ENCODE measurements at places on chromosomes 4 and X. TPM values are rescaled to one million over a fixed set of nuclear protein-coding genes. Genes with fewer than 3 reads are reported as not detected.

Gene CCSER1
- 12.3 TPM for total RNA-seq

Gene RAB39B
- total RNA-seq: 0.27 TPM

Gene MID1IP1
- 30.8 TPM for total RNA-seq

Gene TCEAL1
- total RNA-seq: 20.9 TPM

Gene PRDX4
- 77.4 TPM for total RNA-seq

Gene RHOXF2
- not detected for total RNA-seq

Gene CENPVL1
- not detected for total RNA-seq

Gene RBM46
- 0.06 TPM for total RNA-seq

GRCh38 chr4:73415807-73416238 is 11.7 kb downstream of the ALB start:
- DNase-seq: no peak

DNA sequence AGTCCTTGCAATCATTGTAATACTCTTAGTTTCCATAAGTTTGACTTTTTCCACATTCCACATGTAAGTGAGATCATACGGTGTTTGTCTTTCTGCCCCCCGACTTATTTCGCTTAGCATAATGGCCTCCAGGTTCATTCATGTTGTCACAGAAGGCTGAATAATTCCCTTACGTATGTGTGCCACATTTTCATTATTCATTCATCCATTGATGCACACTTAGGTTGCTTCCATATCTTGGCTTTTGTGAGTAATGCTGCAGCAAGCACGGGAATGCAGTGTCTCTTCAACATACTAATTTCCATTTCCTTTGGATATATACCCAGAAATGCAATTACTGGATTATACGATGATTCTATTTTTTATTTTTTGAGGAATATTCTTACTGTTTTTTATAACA is 22.0 kb upstream of the VEGFC start:
- DNase-seq: no peak

DNA sequence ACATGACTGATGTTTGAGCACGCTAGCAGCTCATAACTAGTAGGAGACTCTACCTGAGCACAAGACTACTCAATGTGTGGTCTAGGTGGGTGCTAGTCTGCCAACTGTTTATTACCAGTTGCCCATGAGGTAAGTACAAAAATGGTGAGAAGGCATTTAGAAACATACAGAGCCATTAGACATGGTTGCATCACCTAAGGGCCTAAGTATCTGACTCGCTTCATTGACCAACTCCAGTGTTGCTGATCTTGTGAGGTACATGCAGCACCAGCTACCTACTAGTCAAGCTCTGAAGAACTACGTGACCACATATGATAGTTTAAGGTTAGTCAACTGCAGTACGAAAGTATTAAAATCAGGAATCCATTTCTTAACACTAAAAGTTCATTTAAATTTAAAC is 39.9 kb downstream of the APBB2 start:
- DNase-seq: no peak

DNA sequence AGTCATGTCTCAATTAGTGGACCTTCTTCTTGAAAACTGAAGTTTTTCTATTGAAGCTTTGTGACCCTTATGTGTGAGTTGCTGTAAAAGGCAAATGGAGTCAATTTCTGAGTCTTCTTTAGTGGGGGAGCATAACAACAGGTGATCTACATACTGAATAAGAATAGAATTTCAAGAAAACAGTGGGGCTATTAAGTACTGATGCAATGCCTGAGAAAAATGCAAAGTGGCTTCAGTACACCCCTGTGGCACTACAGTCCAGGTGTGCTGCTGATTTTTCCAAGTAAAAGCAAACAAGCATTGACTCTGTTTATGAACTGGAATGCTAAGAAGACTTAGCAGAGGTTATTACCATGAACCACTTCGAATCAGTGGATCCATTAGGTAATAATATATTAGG is 328.0 kb upstream of the PABPC4L start:
- no peak for DNase-seq

GRCh38 chr4:13980317-13981310 is 353.1 kb upstream of the BOD1L1 start:
- no peak for DNase-seq

- DNase-seq: no peak
Measured at GRCh38 chr4:77600521-77601451, 4.8 kb upstream of the CXCL13 start.

DNA sequence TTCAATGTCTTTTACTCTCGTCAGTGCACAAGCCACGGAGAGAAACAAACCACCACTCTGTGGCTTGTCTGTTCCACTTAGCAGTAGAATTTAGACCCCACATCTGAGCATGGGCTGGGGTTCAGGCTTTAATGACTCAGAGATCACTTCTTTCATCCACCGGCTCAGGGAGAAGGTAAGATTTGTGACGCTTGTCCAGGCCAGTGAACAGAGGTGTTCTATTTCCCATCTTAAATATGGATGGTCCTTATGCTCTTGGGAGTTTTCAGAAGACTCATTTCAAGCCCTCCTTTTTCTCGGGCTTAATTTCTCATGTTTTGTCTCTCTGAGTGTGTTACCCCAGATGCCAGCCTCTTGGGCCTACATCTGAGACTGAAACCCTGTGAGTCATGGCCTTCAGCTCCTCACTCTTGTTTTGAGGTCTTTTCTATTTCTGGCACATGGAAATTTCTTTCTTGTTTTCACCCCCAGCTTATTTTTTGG is 127.4 kb upstream of the SFRP2 start:
- DNase-seq: no peak

GRCh38 chr4:89344571-89344970 is 37.0 kb upstream of the GPRIN3 start:
- no peak for DNase-seq

DNA sequence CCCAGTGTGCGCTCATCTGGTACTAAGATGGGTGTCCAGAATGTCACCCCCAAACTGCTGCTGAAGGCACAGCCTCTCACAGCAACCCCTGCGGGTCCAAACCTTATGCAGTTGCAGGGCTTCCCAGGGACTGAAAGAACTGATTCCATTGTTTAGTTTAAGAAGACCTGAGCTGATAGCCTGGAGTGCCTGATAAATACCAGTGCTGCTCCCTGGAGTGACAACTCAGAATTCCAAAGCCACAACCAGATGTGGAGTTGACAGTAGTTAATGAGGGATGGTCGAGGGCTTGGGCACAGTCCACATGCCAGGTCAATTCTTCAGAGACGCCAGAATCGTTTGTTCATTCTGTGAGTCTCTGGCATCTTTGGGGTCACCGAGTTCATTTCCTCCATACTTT is 71.2 kb downstream of the LNX1 start:
- no peak for DNase-seq

GRCh38 chr4:109969919-109970318 is 57.2 kb downstream of the EGF start:
- no peak for DNase-seq

DNA sequence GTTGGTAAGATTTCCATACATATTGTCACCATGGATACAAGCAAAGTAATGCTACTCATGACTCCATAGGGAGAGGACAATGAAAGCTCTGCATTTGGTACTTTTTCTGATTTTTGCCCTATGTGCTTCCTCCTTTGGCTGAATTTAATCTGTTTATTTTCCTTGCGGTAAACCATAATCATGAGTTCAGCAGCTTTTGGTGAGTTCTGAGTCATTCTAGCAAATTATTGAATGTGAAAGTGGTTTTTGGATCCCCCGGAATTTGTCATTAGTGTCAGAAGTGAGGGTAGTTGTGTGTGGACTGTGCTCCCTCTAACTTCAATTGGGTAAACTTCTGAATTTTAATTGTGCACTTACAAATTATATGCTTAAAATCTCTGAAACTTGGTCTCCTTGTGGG is 170.3 kb downstream of the MOSPD2 start:
- DNase-seq: no peak

- DNase-seq: no peak
Measured at GRCh38 chrX:77347572-77347971, 99.6 kb upstream of the FGF16 start.

DNA sequence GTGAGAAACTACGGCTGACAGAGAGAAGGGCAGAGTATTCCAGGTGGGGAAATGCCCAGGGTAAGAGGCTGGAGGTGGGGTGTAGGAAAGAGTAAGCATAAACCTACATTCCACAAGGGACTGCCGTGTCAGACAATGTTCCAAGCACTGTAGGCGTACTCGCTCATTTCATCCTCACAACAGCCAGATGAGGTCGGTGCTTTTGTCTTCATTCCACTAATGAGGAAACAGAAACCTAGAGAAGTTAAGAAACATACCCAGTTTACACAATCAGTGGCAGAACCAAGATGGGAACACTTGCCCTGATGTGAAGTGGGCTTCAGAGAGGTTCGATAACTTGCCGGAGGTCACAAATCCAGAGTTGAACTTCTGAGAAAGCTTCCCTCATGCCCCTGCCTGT is 4.6 kb downstream of the SASH3 start:
- no peak for DNase-seq

DNA sequence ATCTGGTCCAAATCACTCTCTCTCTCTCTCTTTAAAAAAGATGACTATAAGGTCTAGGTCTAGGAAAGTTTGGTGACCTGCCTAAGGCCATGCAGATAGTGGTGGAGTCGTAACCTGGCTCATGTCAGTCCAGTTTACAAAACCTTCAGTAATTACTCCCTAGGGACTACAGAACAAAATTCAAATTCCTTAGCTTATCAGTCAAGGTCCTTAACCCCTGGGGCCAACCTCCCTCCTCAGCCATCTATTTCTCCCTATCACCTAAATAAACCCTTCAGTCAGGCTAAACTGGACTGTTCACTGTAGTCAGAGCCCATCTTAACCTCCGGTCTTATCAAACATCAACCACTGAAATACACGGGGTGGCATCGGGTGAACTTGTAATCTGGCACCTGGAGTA is 68.9 kb downstream of the MAP3K15 start:
- DNase-seq: no peak

GRCh38 chr4:81754169-81754568 is 282.5 kb upstream of the RASGEF1B start:
- DNase-seq: no peak

GRCh38 chrX:107731831-107732502 is 43.6 kb downstream of the TSC22D3 start:
- peak; percentile 90 for DNase-seq

GRCh38 chr4:88158489-88159228 is at the start of gene ABCG2:
Gene ABCG2, minus strand, starts transcription at chr4:88158639. Its CDS starts 18,644 bp downstream, at chr4:88139995.
- peak; percentile 28 for DNase-seq

Measured in left cardiac atrium (tissue), 4 donors.